Caco-2 (cell line): ENCODE measurements at places on chromosomes 1 and 21.

DNA sequence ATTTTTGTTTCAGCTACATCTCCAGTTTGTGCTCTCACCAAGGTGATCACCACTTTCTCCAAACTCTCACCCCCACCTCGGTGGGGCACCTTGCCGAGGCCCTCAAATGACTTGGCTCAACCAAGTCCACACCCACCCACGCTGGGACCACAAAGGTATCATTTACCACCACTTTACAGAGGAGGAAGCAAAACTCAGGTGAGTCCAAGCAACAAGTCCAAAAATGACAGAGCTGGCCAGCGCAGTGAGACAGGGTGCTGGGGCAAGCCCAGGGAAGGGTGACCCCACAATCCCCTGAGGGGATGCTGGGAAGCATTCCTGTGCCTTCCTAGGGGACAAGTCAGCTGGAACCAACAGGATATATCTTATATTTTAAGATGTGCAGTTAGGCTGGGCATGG, 24.7 kb downstream of the SSBP3 start:
- no peak for DNase-seq

- DNase-seq = no peak
These were observed 189.8 kb upstream of the DPYD start for GRCh38 chr1:98110674-98111073.

DNA sequence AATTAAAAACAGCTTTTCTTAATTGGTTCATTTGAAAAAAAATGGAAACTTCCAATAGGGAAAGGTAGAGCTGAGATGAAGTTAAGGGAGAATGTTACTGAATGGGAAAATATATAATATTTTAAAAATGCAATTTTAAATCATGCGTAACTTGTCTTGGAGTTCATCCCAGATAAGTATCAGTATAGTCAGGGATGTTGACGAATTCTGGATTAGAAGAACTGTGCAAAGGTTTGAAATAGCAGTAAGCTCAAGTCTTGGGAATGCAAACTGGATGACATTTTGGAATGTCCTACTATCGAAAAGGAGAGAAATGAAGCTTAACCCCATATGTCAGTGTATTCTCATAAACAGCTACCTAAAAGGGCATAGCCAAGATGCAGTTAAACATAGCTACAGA, 4.0 kb upstream of the ST6GALNAC3 start:
- DNase-seq = no peak

- no peak for DNase-seq
These were observed 34.7 kb downstream of the EPHA8 start for GRCh38 chr1:22597996-22598395.
